ENCODE measurements at places on chromosomes 13 and 19.

- no peak for DNase-seq
Measured at GRCh38 chr19:50449236-50449899, 16.7 kb downstream of the MYBPC2 start.

- no peak for DNase-seq
Measured at GRCh38 chr13:30313311-30313710, 6.0 kb upstream of the KATNAL1 start.

DNA sequence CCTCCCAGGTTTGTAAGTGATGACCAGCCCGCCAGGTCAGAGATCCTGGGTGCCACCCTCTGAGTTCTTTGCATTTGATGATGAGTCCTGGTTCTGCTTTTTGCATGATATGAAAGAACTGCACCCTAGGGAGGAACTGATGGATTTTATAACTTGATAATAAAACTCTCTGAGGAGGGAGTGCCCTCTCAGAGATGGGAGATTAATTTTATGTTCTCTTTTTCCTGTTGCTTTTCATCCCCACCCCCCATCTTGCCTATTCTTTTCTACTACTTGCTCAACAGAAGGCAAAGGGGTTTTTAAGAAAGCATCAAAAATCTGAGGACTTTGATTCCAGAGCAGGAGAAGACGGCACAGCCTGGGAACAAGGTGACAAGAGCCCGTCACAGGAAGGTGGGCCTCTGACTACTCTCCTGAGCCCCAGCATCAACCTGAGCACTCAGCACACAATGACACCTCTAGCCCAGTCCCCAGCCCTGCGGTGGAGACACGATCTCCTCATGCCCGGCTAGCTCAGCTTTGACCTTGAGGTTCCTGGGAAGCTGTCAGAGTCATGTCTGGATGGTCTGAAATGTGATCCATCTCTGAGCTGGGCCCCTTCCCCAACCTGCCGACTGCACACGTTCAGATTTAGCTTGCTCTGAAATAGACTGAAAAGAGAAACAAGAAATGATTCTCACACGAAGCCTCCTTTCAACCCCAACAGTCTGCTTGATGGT lies 69.1 kb downstream of the SIAH3 start:
- DNase-seq = no peak

DNA sequence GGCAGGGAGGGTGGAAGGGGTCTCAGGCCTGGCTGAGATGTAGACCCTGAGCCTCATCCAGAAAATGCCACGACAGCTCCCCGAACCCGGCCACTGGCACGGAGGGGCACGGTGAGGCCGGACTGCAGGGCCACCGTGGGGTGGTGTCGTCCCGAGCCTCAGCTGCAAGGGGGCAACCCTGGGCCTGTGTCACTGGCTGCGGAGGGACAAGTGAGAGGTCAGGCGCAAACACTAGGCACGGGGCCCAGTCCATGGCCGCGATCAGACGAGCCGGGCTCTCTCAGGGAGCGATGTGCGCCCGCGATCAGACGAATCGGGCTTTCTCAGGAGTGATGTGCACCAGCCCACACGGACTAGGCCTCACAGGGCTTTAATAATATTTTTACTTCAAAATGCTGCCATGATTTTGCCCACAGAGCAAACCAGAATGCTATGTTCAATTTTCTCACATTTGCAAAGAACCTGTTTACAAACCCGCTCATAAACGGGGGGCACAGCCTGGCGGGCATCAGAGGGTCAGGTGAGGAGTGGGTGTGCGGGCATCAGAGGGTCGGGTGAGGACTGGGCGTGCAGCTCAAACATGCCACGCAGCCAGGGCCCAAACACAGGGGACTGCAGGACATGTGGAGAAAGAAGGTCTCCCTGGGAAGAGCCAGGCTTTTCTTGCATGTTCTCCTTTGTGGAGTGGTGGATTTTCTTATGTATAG lies 42.6 kb upstream of the C13orf46 start:
- no peak for DNase-seq

GRCh38 chr13:75685239-75685697 lies 49.1 kb downstream of the LMO7 start:
- DNase-seq = no peak

DNA sequence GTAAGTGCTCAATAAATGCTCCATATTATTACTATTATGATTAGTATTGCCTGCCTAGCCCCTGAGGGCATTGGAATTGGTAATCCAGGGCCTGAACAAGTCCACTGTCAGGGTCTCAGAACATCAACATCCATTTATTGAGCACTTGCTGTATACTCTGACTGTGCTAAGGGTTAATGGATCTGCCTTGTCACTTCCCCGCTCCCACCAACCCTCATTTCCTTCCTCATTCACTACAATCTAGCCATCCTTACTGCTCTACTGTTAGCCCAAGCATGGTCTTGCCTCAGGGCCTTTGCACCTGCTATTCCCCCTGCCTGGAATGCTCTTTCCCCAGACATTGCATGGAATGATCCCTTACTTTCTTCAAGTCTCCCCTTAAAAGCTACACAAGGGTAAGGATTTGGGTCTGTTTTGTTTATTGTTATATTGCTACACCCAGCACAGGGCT lies 12.7 kb upstream of the ANGPTL8 start:
- no peak for DNase-seq

DNA sequence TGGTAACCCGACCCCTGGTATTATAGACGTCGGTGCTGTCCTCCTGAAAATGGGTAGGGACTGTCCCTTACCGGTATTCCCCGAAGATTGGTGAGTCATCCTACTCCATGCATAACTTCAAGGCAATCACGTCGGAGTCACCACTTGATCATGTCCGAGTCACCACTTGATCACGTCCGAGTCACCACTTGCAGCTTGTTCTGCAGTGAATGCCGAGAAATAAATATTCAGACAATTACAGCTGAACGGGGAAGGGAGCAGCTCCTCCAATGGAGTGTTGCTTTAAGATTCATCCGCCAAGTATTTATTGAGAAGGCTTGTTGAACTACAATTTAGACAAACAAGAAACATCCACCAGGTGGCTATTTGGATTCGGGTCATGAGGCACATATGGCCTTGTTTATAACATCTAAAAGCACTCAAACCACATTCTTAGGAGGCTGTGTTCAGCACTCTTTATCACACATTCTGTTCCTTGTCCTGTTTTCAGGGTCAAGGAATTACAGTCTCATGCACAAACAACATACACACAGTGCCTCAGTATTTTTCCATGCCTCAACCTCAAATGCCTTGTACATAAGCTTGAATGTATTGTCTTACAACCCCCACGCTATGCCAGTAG lies 43.1 kb downstream of the ZNF726 start:
- DNase-seq = no peak

GRCh38 chr19:977058-977464 lies 7.1 kb upstream of the WDR18 start:
- DNase-seq = no peak

GRCh38 chr13:74158028-74158427 lies 23.8 kb upstream of the KLF12 start:
- DNase-seq = no peak

GRCh38 chr19:30171138-30171635 lies 201.0 kb upstream of the ZNF536 start:
- no peak for DNase-seq

DNA sequence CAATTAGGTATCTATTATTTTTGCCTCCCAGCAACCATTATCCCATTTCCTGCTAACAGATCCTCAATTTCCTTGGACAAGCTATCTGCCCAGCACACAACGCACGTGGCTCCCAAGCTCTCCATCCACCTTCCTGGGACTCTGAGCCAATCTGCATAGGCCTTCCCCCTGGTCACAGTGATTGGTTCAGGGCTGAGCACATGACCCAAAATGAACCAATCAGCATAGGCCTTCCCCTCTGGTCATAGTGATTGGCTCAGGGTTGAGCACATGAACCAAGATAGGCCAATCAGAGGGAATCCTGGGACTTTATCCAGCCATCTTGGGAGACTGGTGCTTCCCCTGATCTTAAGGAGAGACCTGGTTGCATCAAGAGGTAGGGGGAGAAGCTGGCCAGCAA lies 5.8 kb downstream of the CPAMD8 start:
- no peak for DNase-seq

GRCh38 chr13:40494513-40494912 lies 171.9 kb downstream of the FOXO1 start:
- no peak for DNase-seq

DNA sequence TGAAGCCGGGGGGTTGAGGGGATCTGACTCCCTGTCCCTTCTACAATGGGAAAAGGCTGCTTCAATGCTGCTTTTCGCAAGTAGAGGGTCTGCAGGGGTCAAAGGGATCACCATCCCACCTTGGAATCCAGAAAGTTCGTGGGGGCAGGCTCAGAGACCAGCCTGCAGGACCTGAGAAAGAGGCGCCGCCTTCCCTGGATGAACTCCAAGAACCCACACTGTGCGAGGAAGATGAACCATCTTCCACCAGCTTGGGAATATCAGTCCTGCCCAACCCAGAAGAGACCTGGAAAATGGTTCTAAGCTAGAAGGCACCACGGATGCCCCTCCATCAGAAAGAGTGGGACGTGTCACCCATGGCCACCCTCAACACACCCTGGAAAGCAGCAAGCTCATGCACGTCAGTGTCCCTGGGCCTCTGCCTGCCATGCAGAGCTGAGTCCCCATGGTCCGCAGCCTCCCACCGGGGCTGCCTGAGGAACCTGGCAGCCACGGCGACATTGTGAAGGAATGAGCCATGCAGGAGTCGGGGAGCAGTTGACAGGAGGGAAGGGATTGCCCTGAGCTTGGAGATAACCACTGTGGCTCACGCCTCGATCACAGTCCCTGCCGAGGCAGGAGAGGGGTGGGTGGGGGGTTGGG lies 14.6 kb downstream of the RAB3D start:
- DNase-seq = no peak

DNA sequence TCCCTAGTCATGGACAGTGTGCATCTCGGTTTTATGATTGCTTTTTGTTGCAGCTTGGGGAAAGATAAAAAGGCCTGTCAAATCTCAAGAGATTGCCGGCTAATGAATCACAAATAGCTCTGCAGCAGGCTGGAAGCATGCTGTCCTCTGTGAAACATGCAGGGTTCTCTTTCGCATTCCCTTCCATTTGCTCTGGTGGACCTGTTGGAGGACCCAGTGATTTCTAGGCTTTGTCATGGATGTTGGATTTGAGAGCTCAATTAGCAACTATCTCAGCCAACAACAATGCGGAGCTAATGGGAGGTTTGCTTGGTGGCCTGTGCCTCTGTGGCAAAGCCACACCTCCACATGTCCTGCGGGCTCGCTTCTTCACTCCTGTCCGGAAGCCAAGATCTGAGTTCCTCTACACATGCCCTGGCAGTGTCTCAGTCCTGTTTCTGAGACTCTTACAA lies 418.1 kb upstream of the ARGLU1 start:
- DNase-seq = no peak

DNA sequence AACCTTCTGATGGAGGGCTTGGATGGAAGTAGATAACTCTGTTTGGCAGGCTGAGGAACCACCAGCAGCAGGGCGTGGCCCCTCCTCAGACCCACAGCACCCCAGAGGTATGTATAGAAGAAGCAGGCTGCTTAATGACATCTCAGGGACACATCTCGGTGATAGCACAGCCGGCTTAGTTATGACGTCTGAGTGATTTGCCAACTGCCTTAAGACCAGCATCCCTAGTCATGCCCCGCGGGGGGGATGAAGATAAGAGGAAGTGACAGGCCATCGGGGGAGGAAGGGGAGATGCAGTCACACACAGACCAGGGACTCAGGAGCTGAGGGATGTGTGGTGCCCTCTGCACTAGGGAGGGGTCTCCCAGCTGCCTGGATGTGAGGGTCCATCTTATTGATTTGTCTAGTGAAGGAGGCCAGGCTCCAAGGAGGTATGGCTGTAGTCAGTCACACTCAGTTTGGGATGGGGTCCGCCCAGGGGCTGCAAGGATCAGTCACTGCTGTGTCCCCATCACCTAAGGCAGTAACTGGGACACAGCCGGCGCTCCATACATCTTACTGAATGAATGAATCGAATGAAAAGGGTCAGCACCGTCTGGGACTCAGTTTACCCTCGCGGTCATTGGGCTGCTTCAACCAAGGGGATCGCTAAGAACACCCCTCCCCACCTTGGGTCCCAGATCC lies 19.2 kb upstream of the ERCC1 start:
- DNase-seq = peak; percentile 56

DNA sequence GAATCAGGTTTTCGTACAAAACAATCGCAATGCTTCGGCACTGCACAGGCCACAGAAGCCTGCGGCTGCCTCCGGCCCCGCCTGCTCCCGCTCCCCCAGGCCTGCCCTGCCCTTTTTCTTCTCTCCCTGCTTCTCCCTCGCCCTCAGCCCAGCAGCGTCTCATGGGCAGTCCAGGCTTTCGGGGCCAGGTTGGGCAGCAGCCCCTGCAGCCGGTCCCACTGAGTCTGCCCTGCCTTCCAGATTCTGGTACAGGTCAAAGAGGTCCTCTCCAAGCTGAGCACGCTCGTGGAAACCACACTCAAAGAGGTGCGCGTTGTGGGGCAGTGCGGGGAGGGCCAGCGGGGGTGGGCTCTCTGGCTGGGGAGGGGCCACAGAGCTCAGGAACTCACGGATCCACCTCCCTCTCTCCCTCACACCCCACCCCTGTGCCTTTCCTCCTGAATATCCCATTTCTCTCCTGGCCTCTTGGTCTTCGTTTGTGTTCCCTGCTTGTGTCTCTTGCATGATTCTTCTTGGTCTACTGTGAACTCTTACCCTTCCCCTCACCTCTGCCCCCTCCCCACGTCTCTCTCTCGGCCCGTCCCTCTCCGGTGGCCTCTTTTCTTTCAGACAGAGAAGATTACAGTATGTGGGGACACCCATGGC lies 30.1 kb downstream of the CCDC8 start:
- DNase-seq = peak; percentile 4

DNA sequence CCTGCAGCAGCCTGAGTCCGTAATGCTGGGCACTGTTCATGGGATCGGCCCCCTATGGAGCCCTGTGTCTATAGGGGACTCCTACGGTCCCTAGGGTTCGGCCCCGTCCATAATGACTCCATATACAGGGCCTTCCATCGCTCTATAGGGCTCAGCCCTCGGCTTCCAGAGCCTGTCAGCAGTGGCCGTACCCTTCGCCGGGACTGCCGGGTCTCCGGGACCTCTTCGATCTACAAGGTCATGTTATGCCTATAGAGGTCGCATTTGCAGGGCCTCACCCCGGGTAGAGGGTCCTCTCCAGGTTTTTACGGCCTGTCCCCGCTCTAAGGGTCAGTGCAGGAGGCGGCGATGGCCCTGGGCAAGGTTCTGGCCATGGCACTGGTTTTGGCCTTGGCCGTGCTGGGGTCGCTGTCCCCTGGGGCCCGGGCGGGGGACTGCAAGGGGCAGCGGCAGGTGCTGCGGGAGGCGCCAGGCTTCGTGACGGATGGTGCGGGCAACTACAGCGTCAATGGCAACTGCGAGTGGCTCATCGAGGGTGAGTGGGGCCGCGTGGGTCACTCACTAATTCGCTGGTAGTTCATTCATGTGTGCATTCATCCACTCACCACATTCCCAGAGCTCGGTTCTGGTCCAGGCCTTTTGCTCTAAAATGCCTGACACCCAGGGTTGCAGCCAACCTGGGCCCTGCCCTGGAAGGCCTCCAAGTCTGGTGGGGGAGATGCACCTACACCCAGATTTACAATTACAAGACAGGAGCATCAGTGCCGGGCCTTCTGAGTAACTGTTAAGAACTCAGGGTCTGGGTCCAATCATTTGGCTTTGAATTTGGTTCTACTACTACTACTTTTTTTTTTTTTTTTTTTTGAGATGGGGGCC lies 699 bp downstream of the MEGF8 start:
- peak; percentile 45 for DNase-seq

All from activated naive CD4-positive, alpha-beta T cell treated with anti-CD3 and anti-CD28 coated beads, Interleukin-2, amount 10 ng/mL, durations not matched to agents 7 days and 5 days (primary cell).